ENCODE measurements at places on chromosomes 5 and 9.

DNA sequence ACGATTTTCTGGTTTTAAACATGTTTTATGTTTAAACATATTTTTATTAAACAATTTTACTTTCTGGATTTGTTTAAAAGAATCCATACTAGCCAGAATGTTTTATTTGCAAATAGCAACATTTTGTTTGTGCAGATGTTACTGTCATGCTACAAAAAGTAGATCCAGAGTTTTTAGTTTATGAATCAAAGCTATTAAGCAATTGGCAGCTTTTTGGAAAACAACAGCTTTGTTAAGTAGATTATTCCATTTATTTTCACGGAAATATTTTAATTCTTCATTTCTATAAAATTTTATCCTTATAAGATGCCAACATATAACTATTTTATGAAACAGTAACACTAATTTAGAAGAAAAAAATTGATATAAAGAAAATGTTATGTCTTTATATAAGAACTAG lies 60.9 kb downstream of the DROSHA start:
- no peak for DNase-seq

GRCh38 chr9:135991771-135992170 lies 30.6 kb upstream of the UBAC1 start:
- DNase-seq = no peak

- no peak for DNase-seq
Measured at GRCh38 chr9:38039907-38040682, 28.9 kb downstream of the SHB start.

- DNase-seq = no peak
Measured at GRCh38 chr5:59768152-59769040, 125.1 kb downstream of the PDE4D start.

DNA sequence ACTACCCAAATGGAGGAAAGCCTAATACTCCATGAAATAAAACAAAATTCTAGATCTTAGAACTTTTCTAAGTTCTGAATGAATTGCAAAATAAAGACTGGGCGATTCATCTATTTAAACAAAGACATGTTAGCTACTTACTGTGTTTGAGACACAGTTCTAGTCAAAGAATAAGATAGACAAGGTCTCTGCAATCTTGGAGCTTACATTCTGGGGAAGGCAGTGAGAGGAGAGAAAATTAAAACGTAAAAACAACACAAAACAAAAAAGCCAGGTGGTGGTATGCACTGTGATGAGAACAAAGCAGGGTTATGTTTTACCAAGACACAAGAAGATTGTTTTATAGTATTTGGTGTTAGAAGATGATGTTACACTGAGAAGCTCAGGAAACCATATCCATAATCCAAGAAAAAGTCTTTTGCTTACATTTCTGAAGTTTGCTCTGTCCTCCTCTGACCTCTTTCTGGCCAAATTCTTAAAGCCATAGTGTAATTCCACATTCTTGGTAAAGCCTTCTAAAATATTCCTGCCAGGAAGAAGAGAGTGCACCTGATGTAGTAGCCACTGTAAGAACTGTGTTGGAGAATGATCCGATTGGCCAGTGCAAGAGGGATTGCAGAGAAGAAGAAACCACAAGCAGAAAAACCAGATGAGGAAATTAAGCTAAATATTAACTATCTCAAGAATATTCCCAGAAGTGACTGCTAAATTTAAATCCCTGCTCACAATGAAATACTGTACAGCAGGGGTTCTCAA lies 218.4 kb downstream of the PCSK1 start:
- DNase-seq = no peak

- DNase-seq = peak; percentile 94
Measured at GRCh38 chr5:177133096-177133852, at the start of gene NSD1. Gene NSD1, plus strand, starts transcription at chr5:177133773. Its CDS starts 1,331 bp downstream, at chr5:177135104.

DNA sequence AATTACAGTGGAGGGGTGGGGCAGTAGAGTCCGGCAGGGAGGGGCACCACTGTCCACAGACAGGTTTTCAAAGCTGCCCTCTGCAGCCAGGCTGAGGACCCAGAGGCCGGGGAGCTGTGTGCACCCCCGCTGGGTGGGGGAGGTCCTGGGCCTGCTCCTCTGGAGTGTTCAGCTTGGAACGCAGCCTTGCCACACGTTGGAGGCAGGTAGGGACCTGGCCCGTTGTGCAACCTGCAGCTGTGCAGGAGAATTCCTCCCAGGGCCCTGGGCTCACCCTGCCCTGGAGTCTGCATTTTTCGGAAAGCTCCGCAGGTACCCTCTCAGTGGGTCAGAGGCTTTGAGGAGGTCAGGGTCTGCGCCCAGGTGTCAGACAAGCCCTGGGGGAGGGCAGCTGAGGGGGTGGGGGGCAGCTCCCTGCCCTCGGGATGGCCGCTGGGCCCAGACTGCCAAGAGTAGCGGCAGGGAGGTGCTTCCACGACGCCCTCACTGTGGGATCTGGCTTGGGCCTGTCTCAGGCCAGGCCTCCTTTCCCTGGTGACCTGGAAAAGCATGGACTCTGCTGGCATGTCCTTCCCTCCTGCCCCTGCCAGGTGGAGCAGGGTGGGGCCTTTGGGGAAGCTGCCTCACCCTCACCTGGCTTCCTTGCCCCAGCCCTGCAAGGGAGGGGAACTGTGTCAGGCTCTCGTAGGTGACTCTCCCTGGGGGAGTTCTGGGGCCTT lies 29.5 kb downstream of the RXRA start:
- DNase-seq = no peak

- DNase-seq = no peak
Measured at GRCh38 chr5:147507480-147508126, 2.3 kb downstream of the DPYSL3 start.

GRCh38 chr9:20242510-20243189 lies 379.6 kb downstream of the MLLT3 start:
- peak; percentile 30 for DNase-seq

- no peak for DNase-seq
Measured at GRCh38 chr5:91224969-91225368, 158.1 kb downstream of the ARRDC3 start.

All from D341Med (cell line).